ENCODE measurements at places on chromosomes 2 and 18.

DNA sequence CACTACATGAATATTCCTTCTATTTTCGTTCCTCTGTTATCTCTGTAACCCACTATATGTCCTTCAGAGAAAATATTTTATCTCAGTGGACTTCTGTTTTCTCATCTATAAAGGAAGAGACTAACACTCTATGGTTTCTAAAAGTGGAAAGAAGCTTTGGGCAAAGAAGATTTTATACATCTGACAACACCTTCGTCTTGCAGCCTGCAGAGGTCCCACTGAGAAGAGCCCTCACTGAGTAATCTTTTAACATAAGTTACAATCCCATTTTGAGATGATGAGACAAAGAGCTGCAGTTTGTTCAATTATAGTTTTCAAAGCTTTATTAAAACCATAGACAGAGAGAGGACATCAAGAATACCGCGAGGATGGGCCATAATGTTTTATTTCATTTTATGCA, 28.7 kb downstream of the XIRP2 start:
- DNase-seq, result no peak

DNA sequence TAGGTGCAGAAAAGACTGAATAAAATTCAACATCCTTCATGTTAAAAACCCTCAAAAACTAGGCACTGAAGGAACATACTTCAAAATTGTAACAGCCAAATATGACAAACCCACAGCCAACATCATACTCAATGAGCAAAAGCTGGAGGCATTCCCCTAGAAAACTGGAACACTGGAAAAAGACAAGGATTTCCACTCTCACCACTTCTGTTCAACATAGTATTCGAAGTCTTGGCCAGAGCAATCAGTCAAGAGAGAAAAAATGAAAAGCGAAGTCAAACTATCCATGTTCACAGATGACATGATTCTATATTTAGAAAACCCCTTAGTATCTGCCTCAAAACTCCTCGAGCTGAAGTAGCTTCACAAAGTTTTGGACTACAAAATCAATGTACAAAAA, 282.3 kb downstream of the PID1 start:
- no peak for DNase-seq

DNA sequence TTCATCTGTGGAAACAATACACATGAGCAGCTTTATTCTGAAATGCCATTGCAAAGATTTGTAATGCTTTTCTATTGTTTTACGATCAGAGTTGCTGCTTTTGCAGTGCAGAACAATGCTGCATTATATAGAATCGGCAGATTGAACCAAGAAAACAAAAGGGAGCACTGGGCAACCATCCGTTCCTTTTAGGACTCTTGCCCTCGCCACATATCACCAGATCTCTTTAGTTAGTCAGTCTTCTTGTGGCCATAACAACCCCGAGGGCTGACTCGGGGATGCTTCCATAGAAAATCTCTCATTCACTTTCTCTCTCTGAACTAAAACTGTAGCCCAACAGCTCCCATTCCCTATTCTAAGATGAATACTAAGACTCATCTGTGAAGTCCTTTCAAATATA, 340.4 kb downstream of the NRXN1 start:
- no peak for DNase-seq

- DNase-seq, result no peak
These were observed 35.0 kb downstream of the SNED1 start for GRCh38 chr2:241033336-241033987.

DNA sequence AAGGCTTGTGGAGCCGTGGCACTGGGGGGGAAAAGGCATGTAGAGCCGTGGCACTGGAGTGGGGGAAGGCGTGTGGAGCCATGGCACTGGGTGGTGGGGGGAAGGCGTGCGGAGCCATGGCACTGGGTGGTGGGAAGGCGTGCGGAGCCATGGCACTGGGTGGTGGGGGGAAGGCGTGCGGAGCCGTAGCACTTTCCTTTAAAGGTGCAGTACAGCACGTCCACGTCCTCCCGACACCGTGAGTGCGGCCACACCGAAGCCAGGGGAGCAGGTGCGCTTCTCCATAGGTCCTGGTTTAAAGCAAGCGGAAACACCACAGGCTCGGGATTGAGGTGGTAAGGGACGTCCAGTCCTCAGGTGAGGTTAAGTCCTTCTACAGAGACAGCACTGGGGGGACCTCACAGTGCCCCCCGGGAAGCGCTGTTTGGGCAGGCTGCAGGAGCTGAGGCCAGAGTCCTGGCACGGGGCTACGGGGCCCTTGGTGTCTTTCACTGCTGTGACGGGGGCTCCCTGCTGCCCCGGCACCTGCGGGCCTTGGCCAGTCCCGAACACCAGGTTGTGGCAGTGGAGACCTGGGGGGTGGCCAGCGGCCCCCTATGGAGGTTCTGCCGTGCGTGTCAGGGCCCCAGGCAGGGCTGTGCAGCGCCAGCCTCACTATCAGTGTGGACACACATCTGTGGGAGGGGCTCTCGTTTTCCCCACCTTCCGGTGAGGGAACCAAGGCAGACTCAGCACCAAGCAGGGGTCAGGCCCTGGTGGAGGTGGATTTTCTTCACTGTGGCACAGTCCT, 93.0 kb upstream of the CTDP1 start:
- no peak for DNase-seq

DNA sequence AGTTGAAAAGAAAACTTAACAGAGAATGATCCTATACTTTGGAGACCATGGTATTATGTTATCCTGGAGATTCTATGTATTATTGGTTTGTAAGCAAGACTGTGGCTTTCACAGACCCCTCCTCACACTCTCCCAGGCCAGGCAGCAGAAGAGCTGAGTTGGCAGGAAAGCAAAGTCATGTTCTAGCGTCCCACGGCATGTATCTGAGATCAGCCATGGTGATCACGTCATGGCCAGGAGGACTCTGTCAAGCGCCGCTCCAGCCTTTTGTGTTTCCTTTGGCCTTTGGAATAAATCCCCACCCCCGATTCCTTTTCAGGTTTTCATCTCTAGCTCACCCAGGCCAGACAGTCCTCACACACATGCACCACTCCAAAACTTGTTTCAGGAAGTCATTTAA, 39.1 kb downstream of the LRRC30 start:
- DNase-seq, result no peak

DNA sequence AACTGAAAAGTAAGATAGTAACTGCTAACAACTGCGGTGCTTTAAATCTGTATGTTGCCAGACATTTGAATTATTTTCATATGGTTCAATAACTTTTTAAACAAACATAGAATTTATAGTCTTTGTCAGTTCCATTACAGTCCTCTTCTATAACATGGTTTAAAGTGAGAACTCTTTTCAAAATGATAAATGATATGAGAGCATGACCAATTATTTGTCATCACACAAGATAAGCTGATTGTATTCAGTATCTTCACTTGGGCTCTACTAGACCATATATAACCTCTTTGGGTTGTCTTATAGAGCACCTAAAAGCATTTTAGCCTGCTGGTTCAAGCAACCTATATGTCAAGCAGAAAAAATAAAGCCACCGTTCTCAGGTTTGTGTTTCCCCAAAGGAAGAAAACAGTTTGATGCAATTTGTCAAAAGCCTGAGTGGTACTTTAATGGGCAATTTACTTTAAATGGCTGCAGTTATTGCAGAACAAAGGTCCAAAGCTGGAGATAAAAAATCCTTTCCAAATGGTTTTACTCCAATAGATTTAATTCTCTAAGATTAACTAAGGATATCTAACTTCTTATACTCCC, 298.4 kb downstream of the FSIP2 start:
- no peak for DNase-seq
